ENCODE measurements at places on chromosomes 13 and 19. TPM values are rescaled to one million over a fixed set of nuclear protein-coding genes. Genes with fewer than 3 reads are reported as not detected.

- H3K4me1 ChIP-seq = no peaks in the 10 kb centered on the region
- no peak overlapping the region for H3K4me3 ChIP-seq
- H3K27me3 ChIP-seq = no peaks in the 10 kb centered on the region
- no peak for DNase-seq
- H3K36me3 ChIP-seq = no peaks in the 10 kb centered on the region
These were observed 483.2 kb downstream of the FGF9 start for GRCh38 chr13:22154041-22154440.

- no peaks in the 10 kb centered on the region for H3K4me1 ChIP-seq
- no peak overlapping the region for H3K4me3 ChIP-seq
- H3K27me3 ChIP-seq = no peaks in the 10 kb centered on the region
- no peak for DNase-seq
- no peak overlapping the region for H3K27ac ChIP-seq
These were observed 808.0 kb upstream of the PRR20A start for GRCh38 chr13:56332671-56333070.

GRCh38 chr19:6204212-6204611 is 68.7 kb downstream of the ACSBG2 start:
- no peaks in the 10 kb centered on the region for H3K36me3 ChIP-seq
- no peak overlapping the region for H3K27ac ChIP-seq
- no peaks in the 10 kb centered on the region for H3K27me3 ChIP-seq

DNA sequence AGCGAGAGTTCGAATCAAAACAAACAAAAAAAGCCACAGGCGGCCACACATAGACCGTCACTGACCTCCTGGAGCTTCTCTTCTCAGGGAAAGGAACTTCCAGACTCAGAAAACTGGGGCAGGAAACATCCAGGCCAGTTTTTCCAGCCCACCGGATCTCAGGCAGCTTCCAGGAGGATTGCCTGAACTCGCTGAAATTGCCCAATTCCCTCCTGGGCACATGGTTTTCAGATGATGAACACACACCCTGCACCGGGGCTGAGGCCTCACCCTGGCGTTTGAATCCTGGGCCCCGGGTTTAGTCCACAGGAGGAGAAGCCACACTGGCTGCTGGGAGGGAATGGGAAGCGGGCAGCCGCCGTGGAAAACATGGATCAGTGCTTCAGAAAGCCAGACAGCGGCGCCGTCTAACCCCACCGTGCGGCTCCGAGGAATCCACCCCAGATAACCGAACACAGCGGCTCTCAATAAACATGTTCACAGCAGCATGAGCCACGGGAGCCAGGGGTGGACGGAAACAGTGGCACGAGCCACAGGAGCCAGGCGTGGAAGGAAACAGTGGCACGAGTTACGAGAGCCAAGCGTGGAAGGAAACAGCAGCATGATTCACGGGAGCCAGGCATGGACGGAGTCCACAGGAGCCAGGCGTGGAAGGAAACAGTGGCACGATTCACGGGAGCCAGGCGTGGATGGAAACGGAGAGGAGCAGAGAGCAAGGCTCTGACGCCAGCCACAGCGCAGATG is 18.2 kb upstream of the PTBP1 start:
- H3K27me3 ChIP-seq = no peaks in the 10 kb centered on the region
- no peak overlapping the region for H3K27ac ChIP-seq
- H3K4me3 ChIP-seq = no peak overlapping the region

DNA sequence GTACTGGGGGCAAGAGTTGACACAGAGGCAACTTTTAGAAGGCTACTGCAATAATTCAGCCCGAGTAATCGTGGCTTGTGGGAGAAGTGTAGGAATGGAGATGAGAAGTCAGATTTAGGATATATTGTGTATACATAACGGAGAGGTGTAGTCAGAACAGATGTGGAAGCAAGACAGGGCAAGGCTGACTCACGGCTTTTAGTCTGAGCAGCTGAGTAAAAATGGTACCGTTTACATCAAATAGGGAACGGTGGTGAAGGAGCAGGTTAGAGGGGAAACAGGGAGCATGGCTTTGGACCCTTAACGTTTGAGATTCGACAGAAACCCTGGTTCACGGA is 796 bp upstream of the LSM14A start:
- peak overlapping the region; percentile 99 for H3K27ac ChIP-seq
- H3K27me3 ChIP-seq = no peaks in the 10 kb centered on the region
- H3K4me3 ChIP-seq = peak overlapping the region; percentile 87
- H3K4me1 ChIP-seq = peaks cover 22% of the 10 kb centered on the region
- H3K36me3 ChIP-seq = no peaks in the 10 kb centered on the region

GRCh38 chr19:16111909-16112752 is 442 bp downstream of the RAB8A start:
- H3K4me1 ChIP-seq = peaks cover 4% of the 10 kb centered on the region
- H3K36me3 ChIP-seq = no peaks in the 10 kb centered on the region
- peak overlapping the region; percentile 94 for H3K27ac ChIP-seq

GRCh38 chr19:4986471-4986891 is 17.6 kb downstream of the KDM4B start:
- H3K27me3 ChIP-seq = no peaks in the 10 kb centered on the region
- no peak for DNase-seq
- no peaks in the 10 kb centered on the region for H3K36me3 ChIP-seq
- no peak overlapping the region for H3K4me3 ChIP-seq

DNA sequence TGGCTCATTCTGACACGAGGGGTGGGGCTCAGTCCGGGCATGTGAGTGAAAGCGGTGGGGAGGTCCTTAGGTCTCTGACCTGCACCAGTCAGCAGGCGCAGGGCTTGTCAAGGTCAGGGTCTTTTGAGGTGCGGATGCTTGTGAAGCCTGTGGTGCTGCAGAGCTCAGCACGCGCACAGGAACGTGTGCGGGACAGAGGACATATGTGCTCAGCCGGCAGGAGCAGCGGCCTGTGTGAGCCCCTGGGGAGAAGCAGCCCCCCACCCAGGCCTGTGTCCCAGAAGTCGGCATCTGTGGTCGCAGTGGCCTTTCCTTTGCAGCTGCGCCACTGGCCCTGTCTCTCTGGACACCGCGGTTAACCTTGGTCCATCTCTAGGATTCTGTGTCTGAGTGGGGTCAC is 30.9 kb downstream of the ATP4B start:
- no peaks in the 10 kb centered on the region for H3K27me3 ChIP-seq
- H3K4me1 ChIP-seq = no peaks in the 10 kb centered on the region
- DNase-seq = peak; percentile 18
- no peak overlapping the region for H3K4me3 ChIP-seq

DNA sequence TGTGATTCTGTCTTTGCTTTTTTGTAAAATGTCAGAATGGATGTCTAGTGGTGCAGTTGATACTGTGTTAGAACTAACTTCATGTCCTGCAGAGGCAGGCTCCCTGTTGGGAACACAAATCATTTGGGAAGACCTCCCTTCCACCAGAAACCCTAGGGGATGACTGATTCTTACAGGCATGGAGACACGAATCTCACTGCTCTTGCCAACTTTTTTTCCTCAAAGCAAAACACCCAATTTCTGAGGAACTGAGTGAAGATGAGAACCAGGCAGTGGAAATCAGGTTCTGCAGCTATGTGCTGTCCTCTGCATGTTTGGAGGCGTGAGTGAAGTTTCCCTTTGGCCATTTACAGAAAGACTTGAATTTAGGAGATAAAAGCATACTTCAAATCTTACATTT is 87.5 kb upstream of the CSNK1A1L start:
- DNase-seq = no peak
- H3K27me3 ChIP-seq = no peaks in the 10 kb centered on the region
- H3K36me3 ChIP-seq = no peaks in the 10 kb centered on the region
- no peak overlapping the region for H3K27ac ChIP-seq
- no peaks in the 10 kb centered on the region for H3K4me1 ChIP-seq

DNA sequence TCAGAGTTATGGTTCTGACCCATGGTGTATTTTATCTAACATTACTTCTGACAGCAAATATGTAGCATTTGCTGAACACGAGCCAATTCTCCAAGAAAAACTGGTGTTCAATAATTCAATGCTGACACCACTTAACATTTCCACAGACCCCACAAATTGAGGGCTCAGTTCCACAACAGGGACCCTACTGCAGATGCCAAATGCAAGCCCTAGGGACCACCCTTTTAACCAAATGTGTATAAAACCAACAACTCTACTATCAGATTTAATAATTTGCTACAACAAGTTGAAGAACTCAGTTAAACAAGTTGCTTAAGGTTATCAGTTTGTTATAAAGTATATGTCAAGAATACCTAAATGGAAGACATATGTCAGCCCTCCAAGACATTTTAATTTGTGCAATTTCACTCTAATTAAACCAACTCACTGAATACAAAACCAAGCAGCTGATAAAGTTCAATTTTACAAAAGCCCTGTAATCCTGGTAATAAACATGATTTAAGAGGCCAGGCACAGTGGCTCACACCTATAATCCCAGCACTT is 6.7 kb downstream of the ZNF44 start:
- no peaks in the 10 kb centered on the region for H3K4me1 ChIP-seq
- no peak overlapping the region for H3K27ac ChIP-seq
- H3K36me3 ChIP-seq = no peaks in the 10 kb centered on the region
- no peak for DNase-seq
- no peaks in the 10 kb centered on the region for H3K27me3 ChIP-seq

C13orf46 gene
- 0.35 TPM for total RNA-seq

CGB3 gene
- total RNA-seq = not detected

LACC1 gene
- 24.8 TPM for total RNA-seq

NTF4 gene
- not detected for total RNA-seq

GRIN2D gene
- not detected for total RNA-seq

C1QTNF9 gene
- not detected for total RNA-seq
